Activated gamma-delta T cell (primary cell): ENCODE measurements at places on chromosomes 7 and 10.

DNA sequence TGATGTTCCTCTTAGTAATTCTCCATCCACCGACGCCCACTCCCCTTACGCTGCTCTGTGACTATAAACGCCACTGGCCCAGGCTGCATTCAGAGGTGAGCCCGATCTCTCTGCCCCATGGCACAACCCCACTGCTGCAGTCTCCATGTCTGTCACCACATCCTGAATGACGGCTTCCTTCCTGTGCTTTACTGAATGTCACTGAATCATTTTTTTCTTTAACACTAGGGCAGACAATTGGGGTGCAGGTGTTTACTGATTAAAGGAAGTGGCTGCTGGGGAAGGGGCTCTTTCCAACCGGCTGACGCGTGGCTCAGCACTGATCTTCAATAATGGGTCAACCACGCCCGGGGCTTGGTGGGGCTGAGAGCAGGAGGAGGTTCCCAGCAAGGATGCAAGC lies 208.3 kb downstream of the USP6NL start:
- DNase-seq: no peak

GRCh38 chr7:4227105-4228010 lies 454.7 kb upstream of the FOXK1 start:
- DNase-seq: no peak

DNA sequence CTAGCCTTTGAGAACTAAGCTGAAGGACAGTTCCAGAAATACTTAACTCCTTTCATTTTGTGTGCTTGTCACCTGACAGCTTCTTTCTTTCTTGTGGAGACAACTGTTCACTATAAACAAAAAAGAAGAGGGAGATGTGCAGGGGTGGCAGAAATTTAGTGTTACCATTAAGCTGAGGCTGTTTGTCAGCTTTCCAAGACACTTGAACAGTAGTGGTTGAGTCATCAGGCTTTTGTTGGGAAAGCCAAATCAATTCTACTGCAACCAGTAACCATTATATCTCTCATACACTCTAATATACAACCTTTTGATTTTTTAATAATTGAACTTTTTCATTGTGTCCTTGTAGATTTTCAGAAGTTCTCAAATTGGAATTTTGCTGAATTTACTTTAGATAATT lies 75.3 kb downstream of the POLL start:
- DNase-seq: no peak

DNA sequence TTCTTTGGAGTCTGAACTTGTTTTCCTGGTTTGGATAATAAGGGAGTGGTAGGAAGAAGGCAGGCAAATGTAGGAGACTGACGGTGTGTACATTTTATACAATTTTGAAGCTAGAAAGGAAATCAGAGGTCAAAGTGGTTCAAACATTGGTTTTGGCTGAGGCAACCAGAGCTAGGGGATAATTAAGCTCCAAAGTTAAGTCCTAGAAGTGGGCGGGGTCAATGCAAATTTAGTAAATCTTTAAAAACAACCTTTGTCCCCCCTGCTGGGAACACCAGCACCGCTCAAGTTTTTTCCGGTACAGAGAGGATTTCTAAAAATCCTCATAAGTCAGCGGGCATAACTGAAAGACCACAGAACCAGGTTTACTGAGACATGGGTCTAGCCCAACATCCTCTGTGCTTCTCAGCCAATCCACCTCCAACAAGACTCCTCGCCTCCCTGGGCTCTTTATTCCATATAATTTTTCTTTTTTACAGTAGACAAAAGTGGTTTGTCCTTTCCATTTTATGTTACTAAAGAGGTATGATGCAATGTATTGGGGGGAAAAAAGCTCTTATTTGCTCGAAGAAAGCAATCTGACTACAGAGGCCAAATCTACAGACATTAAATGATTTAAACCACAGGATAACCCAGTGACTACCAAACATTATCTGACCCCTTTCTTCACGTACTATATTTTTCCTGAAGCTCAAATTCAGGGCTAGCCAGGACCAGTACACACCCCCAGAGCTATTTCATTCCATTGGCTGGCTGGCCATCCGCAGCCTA lies 1.6 kb downstream of the GLUD1 start:
- DNase-seq: no peak

DNA sequence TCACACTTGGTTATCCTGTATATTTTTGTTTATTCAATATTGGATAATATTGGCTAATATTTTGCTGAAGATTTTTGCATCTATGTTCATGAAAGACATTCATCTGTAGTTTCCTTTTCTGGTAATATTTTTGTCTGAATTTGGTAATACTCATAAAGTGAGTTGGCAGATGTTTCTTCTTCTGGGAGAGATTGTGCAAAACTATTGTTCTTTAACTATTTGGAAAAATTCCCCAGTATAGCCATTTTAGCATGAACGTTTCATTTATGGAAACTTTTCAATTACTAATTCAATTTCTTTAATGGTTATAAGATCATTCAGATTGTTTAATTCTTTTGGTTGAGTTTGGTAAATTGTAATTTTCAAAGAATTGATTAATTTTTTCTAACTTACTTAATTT lies 560.8 kb upstream of the FZD8 start:
- DNase-seq: no peak

GRCh38 chr10:124734311-124735166 lies 9.6 kb downstream of the FAM53B start:
- DNase-seq: no peak

DNA sequence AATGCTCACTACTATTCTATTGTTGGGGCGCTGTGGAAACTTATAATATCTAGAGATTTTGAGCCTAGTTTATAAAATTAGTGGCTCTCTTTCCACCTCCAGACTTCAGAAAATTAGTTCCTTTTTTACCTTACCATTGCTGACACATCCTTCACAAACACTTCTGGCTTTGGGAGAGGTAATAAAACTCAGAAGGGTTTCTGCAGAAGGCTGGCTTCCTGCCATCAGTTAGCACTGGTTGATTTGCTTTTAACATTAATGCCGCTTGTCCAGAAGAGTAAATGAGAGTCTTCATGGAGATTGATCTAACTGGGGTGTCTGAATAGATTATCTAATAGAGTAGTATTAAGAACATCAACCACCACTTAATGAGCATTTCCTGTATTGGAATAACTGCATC lies 20.3 kb downstream of the ACSM6 start:
- no peak for DNase-seq

DNA sequence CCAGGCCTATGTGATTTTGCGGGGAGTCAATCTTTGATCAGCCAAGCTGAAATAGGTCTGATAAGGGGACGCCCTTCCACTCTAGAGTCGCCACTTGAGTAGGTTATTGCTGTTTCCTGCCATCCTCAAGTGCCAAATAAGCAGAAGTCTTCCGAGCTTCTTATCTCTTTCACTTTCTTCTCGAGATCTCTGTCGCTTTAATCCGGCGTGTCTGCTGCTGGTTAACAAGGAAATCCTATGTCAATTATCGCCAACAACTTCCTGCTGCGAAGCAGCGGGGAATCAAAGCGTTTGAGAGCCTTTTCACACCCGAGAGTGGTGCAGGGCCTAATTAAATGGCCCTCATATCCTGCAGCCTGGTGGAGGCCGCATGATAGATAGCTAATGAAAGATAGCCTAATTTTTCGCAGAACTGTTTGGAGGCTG lies 215.9 kb downstream of the RAB11FIP2 start:
- DNase-seq: no peak

DNA sequence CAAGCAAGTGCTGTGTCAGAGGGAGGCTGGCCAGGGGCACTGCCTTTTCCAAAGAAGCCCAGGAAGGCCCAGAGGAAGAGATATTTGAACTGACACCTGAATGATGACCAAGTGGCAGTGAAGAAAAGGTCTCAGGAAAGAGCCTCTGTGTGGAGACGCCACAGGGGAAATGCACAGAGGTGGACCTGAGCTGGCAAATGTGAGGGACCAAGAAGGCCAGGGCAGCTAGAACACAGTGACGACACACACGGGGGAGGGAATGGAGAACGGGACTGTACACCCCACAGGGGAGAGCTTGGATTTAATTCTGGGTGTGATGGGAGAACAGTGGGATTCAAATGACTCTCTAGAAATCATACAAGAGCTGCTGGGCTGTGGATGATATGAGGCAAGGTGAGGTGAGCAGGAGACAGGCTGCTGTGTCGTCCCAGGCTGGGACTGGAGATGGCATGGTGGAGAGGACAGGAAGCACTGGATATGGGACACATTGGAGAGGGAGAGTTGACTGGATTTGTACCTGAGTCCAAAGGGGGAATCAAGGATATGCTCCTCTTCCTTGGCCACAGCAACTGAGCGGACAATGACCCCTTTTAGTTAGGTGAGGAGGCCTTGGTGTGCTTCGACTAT lies 84.2 kb upstream of the DDC start:
- no peak for DNase-seq

GRCh38 chr10:17805921-17806577 lies 3.1 kb upstream of the MRC1 start:
- DNase-seq: no peak

- DNase-seq: no peak
These were observed 68.5 kb downstream of the CCDC71L start for GRCh38 chr7:106592282-106593027.

DNA sequence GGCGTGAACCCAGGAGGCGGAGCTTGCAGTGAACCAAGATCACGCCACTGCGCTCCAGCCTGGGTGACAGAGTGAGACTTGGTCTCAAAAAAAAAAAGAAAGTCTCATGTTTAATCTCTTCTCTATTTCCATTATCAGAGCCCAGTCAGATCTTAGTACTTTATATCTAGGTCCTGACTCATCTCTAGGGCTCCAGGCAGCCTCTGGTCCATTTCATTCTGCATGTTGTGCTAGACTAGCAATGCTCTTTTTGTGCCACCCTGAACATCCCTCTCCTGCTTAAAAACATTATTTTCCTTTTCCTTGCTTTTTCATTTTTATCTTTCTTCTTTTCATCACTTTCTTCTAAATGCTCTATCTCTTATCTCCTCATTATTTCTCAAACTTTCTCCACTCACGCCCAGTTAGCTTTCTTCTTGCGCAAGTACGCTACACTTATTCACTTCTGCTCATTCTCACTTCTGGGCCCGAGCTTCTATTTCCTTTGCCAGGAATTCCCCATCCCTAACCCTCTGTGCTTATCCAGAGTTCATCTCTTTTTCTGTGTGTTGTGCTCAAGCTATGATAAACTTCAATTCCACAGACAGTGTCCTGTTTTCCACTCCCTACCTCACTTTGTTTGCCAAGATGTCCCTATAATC lies 63.9 kb downstream of the BTAF1 start:
- DNase-seq: no peak

- DNase-seq: no peak
These were observed 116.3 kb downstream of the RNLS start for GRCh38 chr10:88466786-88467185.

DNA sequence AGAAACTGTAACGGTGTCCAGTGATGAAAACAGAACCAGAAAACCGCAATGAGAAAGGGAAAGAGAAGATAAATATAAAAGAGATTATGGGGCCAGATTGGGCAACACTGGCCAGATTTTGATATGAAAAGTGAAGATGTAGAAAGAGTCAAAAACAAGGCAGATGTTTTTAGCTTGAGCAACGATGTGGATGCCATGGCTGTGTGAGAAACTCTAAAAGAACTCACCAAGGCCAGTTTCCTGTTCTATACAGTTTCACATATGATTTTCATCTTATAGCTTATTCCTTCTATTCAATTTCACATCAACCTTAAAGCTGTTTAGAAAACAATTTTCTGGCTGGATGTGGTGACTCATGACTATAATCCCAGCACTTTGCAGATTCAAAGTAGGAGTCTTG lies 36.3 kb downstream of the CSTF2T start:
- no peak for DNase-seq

- DNase-seq: no peak
These were observed 386.8 kb upstream of the POT1 start for GRCh38 chr7:125316466-125316865.

DNA sequence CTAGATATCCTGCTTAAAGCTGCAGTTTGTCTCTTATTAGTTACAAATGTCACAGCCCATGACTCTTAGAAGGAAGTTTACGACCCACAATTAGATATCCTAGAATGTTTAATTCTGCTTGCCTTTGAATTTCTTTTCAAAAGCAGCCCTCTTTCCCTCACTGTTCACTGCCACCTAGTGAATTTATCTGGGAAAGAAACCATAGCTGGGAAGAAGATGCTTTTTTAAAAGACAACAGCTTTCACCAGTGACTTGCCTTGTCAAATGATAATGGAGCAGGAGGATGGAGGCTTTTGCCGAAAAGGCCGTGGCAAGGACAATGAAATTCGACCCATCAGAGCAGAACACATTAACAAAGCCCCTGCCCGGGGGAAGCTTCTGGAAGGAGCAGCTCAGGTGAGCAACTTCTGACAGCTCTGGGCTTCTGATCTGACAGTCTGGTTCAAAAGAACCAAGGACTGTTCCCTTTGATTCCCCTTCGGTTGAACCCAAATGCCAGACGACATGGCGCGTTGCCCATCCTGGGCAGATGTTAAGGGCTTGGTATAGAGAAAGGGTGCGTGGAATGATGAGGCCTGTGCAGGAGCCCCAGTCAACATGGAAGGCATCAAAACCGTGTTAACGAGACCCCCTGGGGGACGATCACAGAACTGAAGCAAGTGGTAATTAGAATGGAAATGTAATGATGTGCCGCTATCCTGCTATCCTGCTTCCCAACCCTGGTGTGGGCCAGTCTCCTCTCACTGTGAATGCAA lies 236.8 kb downstream of the FRMD4A start:
- no peak for DNase-seq

- DNase-seq: no peak
These were observed 100.4 kb downstream of the ARID5B start for GRCh38 chr10:62001898-62002297.

GRCh38 chr10:94092848-94093247 lies 99.1 kb downstream of the PLCE1 start:
- DNase-seq: no peak

- DNase-seq: no peak
These were observed 86.2 kb downstream of the PLXDC2 start for GRCh38 chr10:19902456-19902855.

DNA sequence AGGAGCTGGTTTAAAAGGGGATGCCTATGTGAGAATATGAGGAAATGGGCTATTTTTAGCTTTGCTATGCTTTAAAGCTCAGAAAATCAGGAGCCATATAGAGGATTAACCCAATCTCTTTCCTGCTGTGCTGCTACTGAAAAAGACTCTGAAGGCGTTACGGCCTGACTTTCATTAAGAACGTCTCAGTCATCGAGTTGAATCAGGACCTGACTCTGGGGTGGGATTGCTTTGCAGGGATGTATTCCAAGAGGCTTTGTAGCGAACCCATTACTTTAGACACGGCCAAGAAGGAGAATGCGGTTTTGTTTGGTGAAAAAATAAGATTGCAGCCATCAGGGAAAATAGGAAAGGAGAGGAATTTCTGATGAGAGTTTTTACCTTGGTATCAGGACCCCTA lies 426.9 kb downstream of the CCSER2 start:
- DNase-seq: no peak

GRCh38 chr7:132881317-132881716 lies 200.6 kb downstream of the CHCHD3 start:
- no peak for DNase-seq

- no peak for DNase-seq
These were observed 175.8 kb upstream of the PRKCQ start for GRCh38 chr10:6755781-6756460.
